ENCODE measurements at places on chromosomes 7 and 10.

GRCh38 chr10:95729323-95730055 lies 26.5 kb upstream of the ENTPD1 start:
- DNase-seq: no peak

DNA sequence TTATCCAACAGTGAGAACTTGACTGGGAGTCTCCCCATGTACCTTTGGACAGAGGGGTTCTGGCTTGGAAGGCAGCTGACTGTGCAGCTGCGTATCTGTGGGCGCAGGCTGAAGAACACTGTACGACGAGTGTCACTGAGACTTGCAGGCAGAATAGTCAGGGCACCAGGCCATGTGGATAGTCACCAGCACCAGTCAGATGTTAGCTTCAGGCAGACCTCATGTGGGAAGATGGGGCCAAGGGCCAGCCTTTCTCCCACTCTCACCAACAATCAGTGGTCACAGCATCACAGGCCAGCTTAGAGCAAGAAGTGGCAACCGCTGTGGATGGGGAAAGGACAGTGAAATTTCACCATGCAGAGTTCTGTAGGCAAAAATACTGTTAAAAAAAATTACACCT lies 43.4 kb upstream of the GJD4 start:
- DNase-seq: no peak

DNA sequence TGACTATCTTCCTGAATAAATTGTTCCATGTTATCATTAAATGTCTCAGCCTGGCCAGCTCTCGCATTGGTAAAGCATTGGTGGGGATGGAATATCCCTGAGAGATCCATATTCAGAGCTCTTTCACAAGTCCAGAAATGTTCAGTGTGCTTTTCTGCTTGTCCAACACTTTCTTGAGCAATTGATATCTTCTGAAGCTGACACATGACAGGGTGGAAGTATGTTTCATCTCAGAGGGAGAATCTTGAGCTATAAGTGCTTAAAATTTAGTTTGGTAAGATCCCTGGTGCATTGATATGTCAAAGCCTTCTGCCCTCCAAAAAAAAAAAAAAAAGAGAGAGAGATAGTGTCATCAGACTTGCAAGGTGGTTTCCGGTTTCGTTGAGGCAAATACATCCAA lies 7.4 kb downstream of the IFIT3 start:
- no peak for DNase-seq

GRCh38 chr10:29861811-29862505 lies 197.4 kb downstream of the JCAD start:
- peak; percentile 93 for DNase-seq

GRCh38 chr7:16447876-16448275 lies 17.7 kb downstream of the SOSTDC1 start:
- no peak for DNase-seq

DNA sequence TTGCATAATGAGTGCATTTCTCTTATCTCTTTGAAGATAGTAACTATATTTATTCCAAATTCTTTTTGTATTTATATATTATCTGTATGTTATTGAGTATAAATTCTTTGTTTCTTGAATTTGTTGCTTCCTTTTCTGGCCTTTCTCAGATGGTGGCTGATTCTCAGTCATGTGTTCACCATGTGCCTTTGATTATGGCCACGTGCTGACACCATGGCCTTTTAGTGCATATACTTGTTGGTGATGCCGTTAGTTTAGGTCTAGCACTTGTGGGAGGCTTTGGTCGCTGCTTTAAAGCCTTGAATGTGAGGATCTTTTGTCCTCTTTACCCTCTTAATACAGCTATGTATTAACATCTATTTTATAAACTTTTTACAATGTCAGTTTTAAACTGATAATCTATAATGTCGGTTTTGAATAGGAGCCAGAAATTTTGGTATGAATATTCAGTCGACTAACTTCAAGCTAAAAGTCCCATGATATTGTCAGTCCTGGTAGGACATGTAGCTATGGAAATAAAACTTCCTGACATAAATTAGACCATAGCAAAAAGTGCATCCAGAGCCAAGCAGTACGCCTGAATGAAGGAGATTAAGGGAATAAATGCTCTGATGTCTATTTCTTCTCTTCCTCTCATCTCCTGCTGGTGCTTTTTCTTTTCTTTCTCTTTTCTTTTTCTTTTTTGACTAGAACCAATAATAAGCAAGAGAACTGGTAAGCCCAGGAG lies 130.3 kb downstream of the GNAI1 start:
- DNase-seq: no peak

- DNase-seq: no peak
Measured at GRCh38 chr10:63027531-63027930, 105.6 kb upstream of the NRBF2 start.

GRCh38 chr7:151299940-151300645 lies 41.5 kb upstream of the NUB1 start:
- DNase-seq: no peak

DNA sequence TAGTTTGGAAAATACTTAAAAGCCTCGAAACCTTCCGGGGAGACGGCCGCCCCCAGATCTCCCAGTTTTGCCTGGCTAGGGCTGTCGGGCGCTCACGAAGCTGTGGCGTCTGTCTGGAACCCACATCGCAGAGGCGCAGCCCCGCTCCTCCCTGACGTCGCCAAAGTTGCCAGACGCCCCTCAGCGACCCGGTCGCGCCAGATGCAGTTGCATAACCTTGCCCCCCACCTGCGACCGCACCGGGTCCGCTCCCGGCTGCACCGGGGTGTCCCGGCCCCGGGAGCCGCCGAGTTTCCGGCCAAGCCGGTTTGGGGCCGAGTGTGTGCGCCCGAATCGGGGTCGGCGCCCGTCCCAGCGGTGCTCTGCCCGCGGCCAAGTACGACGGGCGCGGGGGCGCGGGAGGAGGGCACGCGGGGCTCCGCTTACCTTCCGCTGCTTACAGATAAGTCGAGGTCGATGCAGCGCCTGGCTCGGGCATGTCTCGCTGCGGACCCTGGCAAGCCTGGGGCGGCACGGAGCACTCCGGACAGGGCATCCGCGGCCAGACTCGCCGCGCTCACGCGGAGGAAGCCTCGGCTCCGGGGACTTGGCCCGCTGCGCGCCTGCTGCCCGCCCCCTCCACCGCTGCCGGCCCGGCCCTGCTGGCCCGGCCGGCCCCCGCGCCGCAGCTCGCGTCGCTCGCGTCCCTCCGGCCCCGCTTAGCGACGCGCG lies 665 bp downstream of the INSYN2A start:
- no peak for DNase-seq

- DNase-seq: peak; percentile 92
Measured at GRCh38 chr10:90930070-90930837, 9.4 kb upstream of the ANKRD1 start.

- no peak for DNase-seq
Measured at GRCh38 chr10:89224739-89225443, 17.8 kb upstream of the CH25H start.

GRCh38 chr7:129247087-129247486 lies 22.3 kb downstream of the AHCYL2 start:
- no peak for DNase-seq

DNA sequence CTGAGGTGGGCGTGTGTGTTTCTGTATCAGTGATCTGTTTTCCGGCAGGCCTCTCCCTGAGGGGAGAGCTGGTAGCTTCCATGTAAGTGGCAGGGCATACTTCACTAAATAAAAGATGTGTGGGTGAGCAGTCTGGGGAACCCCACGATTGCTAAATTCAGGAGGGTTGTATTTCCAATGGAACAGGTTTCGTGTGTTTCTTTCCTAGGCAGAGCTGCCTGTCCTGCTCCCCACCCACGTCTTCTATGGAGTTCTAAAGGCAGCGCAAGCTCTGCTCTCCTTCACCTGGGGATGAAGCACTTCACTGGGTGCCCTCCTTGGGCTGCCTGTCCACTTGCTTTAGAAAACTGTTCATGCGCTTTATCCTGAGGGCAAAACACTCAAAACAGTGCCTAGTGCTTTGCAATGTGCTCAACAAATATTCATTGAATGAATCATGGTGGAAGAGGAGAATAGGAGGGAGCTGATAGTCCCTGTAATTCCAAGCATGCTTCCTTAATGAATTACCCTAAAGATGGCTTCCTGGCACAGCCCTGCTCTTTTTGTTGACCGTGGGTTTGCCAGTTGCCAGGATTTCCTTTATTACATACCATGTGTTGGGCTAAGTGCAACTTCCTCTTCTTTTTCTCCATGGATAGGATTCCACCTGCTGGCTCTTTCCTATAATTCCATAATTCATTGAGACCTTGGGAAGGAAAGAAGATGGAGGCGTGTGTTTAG lies 50.6 kb upstream of the SRPK2 start:
- DNase-seq: peak; percentile 89

DNA sequence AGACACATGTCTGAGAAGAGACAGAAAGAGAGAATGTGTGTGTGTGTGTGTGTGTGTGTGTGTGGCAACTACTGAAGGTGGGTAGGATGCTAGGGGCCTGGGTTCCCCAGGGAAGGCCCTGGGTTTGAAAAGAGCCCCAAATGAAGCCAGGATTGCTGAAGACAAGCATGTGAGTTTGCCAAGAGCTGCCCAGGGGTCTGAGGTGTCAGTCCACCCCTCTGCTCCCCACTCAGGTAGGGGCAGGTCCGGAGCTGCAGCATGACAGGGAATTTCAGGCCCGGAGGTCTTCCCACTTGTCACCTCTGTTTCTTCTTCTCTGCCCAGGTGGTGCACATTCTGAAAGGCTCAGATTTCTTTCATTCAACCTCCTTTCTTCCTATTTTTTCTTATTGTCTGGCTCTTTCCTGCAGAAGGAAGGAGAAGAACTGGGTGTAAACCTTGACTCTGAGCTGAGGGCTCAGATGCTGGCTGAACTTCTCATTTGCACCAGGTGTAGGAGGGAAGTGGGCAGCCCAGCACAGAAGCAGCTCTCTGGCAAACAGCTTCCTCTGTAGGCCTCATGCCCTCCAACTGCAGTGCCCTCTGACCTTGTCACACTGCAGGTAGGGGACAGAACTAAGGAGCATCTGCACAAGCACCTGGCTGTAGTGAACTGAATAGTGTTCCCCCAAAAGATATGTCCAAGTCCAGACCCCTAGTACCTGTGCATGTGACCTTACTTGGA lies 79.6 kb upstream of the LRRC4 start:
- DNase-seq: no peak

DNA sequence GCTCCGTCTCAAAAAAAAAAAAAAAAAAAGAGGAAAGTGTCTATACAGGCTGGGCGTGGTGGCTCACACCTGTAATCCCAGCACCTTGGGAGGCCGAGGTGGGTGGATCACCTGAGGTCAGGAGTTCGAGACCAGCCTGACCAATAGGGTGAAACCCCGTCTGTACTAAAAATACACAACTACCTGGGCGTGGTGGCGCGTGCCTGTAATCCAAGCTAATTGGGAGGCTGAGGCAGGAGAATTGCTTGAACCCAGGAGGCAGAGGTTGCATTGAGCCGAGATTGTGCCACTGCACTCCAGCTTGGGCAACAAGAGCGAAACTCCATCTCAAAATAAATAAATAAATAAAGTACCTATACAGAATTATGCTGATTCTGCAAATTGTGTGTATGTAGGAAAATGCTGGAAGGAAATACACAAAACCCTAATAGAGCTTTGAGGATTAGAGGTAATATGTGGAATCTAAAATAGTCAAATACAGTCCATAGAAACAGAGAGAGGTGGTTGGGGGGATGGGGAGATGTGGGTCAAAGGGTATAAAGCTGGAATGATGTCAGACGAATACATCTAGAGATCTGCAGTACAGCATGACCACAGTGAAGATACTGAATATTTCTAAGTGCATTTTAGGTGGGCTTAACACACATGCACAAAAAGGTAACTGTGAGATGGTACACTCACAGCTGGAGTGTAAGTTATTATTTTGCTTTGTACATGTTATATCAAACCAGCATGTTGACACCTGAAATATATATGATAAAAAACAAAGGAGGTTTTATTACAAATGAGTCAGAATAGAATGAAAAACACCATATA lies 174.5 kb upstream of the KLF14 start:
- no peak for DNase-seq

- no peak for DNase-seq
Measured at GRCh38 chr7:15594461-15594860, 32.6 kb upstream of the AGMO start.

DNA sequence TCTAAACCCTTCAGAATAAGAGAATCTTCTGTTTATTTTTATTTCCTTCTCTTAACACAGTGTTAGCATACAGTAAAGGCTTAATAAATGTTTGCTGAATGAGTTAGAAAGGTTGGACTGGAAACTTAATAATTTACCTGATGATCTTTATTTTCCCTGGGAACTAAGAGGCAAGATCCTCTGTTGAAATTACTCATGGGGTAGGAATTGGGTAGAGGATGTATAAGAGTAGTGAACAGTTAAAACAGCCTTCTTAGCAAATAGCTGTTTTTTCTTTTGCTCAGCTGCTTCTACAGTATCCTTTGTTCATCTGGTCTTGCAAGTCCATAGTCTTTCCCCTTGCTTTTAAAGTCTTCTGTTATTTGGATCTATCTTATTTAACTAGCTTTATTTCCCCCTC lies 80.0 kb downstream of the AKAP9 start:
- no peak for DNase-seq

GRCh38 chr10:95260397-95260881 lies 30.4 kb downstream of the PDLIM1 start:
- peak; percentile 94 for DNase-seq

- DNase-seq: no peak
Measured at GRCh38 chr10:59463909-59464308, 101.6 kb upstream of the FAM13C start.

DNA sequence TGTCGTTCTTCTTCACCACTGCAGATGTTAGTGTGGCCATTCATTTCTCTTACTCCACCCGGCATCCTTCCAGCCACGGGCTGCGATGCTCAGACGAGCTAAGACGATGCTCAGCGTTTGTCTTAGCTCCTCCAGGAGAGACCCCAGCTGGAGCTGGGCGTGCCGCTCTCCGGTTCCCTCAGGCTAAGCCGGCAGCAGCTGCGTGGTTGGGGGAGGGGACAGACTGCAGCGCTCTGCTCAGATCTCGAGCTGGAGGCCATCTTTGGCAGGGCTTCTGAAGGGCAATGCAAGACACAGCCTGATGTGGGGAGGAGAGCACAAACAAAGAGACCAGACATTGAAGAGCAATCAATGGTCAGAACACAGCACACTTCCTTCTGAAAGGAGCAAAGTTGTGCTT lies 4.8 kb downstream of the INA start:
- DNase-seq: no peak

GRCh38 chr7:98196706-98197605 lies 14.3 kb upstream of the BHLHA15 start:
- DNase-seq: no peak

- no peak for DNase-seq
Measured at GRCh38 chr10:94427166-94427565, 24.8 kb downstream of the TBC1D12 start.

- DNase-seq: peak; percentile 61
Measured at GRCh38 chr10:70478191-70479164, at the start of gene PALD1. TSS of gene PALD1 (plus strand) at chr10:70478767. CDS start at chr10:70525952, 47,185 bp downstream.

- DNase-seq: peak; percentile 97
Measured at GRCh38 chr10:114825513-114826253, 4.1 kb downstream of the FHIP2A start.

DNA sequence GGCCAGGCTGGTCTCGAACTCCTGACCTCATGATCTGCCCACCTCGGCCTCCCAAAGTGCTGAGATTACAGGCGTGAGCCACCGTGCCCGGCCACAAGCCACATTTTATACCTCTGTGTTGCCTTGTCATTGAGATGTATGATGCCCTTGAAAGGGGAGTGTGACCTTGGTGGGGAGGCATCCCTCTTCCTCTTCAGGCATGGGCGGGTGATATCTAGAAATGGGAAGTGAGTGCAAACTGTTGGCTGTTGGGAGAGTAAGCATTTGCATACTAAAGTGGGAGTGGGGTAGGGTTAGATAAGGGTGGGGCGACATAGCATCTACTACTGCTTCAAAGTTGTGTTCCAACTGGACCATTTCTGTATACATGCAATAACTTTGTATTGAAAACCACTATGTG lies 20.1 kb downstream of the RP9 start:
- no peak for DNase-seq

- no peak for DNase-seq
Measured at GRCh38 chr7:44112231-44112996, 8.3 kb downstream of the AEBP1 start.
